Astrocyte (in vitro differentiated cells and primary cell): ENCODE measurements at places on chromosomes 2 and 18.

GRCh38 chr2:176997074-176997791 is 215.4 kb upstream of the HNRNPA3 start:
- peak; percentile 91 for DNase-seq

GRCh38 chr2:190972213-190972612 is 41.8 kb downstream of the STAT1 start:
- DNase-seq: no peak

DNA sequence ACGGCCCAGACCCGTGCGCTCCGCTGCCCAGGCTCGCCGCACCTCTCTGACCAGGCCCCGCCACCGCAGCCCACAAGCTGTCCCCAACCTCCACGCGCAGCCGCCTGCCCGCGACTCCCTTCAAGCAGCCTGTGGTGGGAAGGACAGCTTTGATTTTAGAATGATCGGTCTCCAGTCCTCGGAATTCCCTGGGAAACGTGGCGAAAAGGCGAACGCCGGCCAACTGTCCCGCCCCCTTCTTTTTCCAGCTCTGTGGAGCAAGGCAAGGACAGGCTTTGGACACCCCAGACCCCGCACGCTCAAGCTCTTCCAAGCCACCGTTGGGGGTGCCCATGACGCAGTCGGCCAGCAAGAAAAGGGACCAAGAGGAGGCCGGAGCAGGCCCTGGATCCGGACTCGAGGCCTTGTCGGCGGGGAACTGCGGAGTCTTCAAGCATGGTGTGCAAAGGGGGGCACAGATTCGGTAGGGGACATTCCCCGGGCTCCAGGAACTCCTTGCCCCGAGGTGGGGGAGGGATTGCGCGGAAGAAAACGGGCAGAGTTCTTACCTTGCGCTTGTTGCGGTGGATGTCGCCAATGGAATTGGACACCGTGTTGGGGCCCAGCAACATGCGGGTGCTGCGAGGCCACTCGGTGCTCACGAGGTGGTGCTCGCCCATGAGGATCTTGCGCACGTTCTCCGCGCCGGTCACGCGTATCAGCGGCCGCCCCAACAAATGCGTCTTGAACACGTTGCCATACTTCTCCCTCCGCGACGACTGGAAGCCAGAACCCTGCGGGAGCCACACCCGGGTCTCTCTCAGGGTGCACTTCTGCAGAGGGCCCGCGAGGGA is 4.0 kb downstream of the CYP26B1 start:
- DNase-seq: no peak

GRCh38 chr2:65425276-65425675 is 7.1 kb downstream of the SPRED2 start:
- no peak for DNase-seq

DNA sequence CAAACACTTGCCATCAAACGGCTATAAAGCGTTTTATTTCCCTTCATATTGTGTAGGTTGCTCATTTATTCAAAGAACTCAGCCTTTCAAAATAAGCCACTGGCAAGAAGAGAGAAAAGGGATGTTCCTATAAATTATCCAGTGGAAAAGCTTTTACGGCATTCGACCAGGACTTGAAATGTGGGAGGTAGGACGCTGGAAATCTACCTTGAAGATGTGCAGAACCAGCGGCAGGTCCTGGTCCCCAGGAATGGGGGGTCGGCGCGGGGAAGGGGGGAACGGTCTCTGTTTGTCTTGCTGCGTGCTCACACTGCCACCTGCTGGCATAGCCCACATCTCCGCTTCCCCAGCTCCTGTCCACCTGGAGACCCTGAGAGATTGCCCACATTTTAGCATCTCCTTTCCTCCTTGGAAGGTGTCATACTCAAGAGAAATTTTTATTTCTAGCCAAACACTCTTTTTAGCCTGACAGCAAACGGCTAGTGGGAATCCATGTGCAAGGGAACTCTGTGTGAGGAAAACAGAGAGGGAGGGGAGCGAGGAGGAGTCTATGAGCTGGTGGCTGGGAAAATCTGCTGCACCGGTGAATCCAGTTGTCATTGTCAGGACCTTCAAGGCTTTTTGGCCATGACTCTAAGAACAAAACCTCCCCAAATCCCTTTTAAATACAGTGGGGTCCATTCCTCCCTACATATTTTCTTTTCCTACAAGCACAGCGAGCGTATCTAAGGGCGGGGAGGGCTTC is 349.0 kb upstream of the PKDCC start:
- no peak for DNase-seq

DNA sequence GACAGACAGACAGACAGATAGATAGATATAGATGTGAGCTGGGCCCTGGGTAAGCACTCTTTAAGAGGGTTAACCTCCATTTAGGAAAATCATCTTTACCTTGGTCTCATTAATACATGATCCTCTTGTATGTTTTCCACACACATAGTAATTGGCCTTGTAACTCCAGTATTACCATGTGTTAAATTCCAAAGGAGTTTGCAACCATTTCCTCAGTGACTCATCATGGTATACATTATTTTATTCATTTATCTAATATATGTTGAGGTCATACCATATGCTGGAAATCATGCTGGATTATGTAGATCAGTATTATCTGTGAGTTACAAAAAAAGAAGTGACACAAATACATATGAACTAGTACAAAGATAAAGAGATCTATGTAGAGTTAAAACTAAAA is 504.3 kb downstream of the DCC start:
- no peak for DNase-seq

DNA sequence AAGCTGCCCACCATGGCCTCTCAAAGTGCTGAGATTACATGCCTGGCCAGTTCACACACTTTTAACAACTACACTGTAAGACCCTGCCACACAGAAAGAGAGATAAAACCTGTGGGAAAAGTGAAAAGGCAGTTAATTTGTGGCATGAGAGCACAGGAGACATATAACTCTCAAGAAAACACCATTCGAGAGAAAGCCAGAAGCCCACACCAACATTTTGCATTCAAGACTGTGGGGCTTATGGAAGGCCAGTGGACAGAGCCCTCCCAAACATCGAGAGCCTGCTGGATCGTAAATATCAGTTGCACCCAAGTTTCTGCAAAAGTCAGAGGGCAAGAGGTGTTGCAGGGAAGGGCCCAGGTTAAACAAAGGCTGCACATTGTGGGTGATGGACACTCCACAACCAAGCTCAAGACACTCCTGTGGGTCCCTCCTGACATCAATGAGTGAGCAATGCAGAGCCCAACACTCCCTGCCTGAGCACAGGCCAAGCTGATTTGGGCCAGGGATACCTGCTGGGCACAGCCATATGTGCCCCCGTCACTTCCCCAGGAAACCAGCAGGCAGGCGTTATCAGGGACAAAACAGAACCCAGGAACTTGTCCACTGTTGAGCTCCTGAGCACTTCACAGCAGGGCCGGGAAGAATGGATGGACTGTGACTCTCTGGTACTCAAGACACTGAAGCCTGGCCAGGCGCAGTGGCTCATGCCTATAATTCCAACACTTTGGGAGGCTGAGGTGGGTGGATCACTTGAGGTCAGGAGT is 114.4 kb downstream of the ZFP36L2 start:
- DNase-seq: no peak

DNA sequence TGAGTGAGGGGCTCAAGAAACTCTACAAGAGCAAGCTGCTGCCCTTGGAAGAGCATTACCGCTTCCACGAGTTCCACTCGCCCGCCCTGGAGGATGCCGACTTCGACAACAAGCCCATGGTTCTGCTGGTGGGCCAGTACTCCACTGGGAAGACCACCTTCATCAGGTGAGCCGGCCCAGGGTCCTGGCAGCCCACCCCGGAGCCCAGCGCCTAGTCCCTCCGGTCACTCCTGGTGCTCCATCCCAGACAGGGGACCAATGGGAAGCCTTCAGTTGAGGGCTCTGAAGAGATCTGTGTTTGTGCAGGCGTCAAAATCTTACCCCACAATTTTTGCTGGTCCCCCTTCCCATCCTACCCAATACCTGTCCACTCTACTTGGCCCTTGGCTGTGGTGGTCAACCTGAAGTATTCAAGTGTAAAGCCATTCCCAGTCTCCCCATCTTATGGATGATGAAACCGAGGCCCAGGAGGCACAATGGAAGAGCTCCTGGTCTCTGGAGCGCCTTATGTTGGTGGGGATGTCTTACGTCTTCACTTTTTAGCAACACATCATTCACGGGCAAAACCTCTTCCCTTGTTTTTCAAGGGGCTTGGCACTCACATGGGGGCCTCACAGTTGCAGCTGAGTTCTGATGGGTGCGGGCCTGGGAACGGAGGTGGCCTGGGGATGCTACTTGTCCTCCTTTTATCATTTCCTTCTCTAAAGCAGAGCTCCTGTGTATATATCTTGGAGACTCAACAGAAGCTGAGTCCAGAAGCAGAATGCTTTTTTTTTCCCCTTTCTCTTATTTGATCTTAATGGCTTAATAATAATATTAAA is 941 bp downstream of the EHD3 start:
- no peak for DNase-seq

DNA sequence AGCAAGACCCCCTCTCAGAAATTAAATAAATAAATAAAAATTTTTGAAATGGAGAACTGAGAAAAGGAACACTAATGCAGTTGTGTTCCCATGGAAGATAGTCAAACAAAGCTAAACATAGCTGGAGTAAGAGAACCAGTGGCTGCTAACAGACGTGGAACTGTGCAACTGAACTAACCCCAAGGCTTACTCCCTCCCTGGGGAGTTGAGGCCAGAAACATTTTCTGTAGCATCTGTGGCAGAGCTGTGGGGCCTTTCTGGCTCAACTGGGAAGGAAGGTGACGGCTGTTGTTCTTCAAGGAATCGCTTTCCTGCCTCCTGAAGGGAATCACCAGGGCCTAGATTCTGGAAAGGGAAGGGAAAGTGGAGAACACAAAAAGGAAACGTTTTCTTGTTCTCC is 53.9 kb upstream of the B3GNT2 start:
- DNase-seq: no peak

- DNase-seq: no peak
Observed at GRCh38 chr2:6749962-6750361, 115.7 kb downstream of the CMPK2 start.

- DNase-seq: peak; percentile 44
Observed at GRCh38 chr2:42810971-42811811, 18.8 kb upstream of the HAAO start.

DNA sequence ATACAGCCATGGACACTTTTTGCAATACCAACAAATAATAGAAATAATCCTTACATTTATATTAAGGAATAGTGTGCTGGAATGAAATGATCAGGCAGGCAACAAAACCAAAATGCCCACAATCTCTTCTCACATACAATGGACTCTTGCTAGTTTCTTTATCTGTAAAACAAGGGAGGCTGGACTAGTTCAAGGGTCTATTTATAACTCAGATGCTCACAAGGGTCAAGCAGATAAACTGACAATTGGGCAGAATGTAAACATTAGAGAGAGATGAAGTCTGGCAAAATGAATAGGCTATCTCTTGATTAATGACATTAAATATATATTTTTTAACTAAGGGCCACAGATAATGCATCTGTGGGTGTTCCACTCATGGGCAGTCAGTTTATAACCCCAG is 11.4 kb downstream of the PPIL3 start:
- no peak for DNase-seq

DNA sequence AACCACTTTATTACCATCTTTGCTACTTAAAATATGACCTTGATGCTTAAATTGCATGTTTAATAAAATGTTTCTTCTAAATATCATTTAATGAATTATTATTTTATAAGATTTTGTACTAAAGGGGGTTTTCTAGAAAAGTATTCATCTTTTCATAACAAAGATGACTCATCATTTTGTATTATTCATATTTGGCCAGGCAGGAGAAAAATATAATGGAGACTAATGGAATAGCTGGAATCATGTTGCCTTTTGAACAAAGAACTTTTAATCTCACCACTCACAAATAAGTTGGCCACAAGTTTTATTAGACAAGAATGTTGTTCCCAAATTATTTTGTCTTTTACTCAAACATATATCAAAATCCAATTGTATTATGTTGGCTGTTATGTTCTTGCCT is 882.4 kb downstream of the DSC3 start:
- DNase-seq: no peak

DNA sequence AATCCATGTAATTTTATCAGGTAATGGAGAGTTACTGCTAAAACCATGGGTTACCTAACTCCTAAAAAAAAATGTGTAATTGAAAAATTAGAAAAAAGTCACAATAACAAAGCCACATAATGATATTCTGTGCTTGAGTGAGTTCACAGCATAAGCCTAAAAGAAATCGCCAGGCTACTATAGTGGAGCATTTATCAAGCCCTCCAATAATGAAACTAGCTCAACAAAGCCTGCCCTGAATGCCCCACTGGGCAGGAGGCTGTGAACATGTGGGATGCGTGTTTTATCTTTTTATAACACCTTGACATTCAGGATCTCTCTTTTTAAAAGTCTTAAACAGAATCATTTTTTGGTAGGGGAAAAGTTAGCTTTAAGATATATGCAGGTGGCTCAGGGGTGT is 86.3 kb downstream of the KCTD18 start:
- DNase-seq: no peak

GRCh38 chr2:29130295-29130694 is 15.1 kb downstream of the CLIP4 start:
- peak; percentile 88 for DNase-seq
